ENCODE measurements at places on chromosomes 6 and 20.

GRCh38 chr6:117509021-117509420 lies 26.5 kb downstream of the DCBLD1 start:
- no peak for DNase-seq

DNA sequence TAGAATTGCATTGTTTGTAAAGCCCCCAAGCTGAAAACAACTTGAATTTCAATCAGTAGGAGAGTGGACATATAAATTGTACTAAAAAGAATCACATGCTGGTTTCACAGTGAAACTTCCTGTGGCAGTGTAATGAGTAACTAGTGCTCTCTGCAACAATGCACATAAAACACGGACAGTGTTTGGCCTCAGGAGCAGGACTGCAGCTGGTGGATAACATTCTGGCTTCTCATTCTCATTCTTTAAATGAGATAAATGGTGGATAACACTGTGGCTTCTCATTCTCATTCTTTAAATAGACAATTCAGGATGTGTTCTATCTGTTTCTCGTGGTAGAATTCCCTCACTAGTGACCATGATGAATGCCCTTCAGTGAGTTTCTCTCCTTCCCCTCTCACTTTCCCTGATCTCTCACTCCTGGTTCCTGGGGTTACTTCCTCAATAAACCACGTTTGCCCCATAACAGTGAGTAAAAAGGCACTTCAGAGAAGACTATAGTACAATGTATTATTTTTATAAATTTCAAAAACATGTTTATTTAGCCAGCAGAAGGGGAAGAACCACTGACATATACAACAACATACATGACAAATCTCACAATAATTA lies 59.9 kb downstream of the SLC22A2 start:
- no peak for DNase-seq

GRCh38 chr6:2959909-2960719 lies 11.3 kb downstream of the SERPINB6 start:
- DNase-seq: peak; percentile 92

GRCh38 chr20:51206032-51206662 lies 183.2 kb upstream of the KCNG1 start:
- DNase-seq: no peak

- DNase-seq: no peak
Measured at GRCh38 chr6:40037271-40037670, 103.0 kb upstream of the MOCS1 start.

DNA sequence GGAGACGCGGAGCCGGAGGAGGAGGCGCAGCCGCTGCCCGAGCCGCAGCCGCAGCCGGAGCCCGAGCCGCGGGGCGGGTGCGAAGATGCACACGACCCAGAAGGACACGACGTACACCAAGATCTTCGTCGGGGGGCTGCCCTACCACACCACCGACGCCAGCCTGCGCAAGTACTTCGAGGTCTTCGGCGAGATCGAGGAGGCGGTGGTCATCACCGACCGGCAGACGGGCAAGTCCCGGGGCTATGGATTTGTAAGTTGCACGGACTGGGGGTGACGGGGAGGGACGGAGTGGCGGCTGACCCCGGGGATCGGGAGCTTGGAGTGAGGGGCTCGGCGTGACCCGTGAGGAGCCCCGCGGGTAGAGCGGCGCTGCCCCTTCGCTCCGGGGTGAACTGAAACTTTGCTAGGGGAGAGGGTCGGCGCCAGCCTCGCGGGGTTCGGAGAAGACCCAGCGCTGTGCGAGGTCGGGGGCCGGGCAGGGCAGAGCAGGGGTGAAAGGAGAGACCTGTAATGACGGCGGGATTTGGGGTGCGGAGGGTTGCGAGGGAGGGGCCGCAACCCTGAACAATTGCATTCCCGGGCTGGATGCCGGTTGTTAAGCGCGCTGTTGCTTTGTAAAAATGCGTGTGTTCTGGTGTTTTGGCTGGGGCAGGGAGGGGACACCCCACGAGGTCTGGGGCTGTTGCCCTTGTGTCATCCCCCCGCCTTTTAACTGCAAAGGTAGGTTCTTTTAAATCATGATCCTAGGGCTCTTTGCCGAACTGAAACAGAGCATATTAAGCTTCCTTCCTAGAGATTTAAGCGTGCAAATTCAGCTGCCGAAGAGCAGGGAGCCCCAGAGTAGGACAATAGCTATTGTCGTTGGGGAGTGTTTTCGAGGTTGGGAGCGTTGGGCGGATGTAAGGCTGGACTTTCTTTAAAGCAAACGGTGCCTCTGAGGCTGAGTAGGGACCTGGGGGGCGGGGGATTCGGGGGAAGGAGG lies 628 bp downstream of the RBM24 start:
- peak; percentile 34 for DNase-seq

- no peak for DNase-seq
Measured at GRCh38 chr6:63537201-63537958, 34.9 kb upstream of the LOC128125822 start.

- peak; percentile 86 for DNase-seq
Measured at GRCh38 chr6:31952140-31952805, 6.4 kb downstream of the CFB start.

DNA sequence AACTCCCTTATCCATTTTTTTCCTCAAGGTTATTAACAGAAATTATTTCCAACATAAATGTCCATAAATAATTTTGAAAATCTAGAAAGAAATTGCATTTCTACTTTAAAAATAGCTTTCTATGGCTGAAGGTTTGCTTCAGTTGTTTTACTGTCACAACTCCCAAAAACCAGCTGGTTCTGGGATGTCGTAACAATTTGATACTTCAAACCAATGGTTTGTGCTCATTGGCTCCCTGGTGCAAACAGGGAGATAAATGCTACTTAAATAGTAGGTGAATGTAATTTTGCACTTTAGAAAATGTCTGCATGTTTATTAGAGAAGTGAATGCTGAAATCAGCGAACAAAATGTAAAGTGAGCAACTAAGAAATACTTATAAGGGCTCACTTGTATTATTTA lies 31.1 kb downstream of the LAMA2 start:
- no peak for DNase-seq

DNA sequence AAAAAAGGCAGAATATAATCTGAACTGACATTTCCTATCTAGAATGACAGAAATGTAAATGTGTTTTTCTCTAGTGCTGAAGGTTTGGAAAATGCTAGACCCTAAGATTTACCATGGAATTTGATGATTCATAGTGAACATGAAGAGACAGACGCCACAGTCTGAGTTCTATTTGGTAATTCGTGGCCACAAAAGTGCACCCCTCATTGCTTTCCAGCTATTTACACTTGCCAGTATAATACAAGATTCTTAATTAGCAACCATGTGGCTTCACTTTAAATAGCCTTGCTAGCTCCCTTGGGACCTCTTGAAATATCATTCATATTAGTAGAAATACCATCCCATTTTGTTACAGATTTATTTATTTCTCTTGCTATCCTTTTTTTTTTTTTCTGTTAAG lies 636.8 kb downstream of the PRKN start:
- no peak for DNase-seq

DNA sequence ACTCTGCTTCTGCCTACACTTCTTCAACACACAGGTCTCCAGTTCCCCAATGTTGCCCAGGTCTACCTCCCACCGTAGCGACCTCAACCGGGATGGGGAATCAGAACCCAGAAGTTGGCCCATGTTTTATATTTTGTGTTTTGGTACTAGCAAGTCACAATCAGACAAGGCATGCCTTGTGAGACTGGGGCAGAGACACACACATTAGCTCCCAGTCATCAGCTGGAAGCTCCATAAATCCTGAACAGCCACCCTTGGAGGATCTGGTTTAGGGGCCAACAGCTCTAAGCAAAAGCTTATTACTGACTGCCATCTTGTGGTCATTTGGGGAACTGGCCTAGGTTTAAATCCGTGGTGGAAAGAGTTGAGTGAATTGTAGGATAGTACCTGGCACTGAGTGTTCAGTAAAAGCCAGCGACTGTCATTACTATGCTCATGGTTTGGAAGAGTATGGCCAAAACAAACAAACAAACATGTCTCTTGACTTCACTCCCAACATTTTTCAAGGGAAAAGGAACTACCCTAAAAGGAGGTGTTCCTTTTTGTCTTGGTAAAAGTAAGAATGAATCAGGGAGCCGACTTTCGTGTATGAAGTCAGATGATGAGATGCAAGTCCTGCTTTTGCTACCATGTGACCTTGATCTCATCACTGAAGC lies 40.5 kb downstream of the PIM1 start:
- peak; percentile 74 for DNase-seq

DNA sequence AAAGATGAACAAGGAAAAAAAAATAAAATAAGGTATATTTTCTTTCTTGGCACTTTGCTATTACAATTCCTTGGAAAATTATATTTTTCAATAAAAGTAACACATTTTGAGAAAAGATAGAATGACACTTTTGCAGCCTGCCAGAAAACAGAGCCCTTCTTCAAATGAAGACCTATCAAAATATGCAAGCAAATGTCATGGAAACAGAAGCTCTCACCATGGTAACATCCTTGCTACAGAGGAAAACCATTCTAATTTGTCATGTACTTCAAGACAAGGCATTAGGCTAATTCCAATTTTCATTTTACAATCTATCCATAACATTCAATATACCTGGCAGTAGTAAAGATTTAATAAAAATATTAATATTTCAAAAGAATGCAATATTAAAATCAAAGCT lies 177.9 kb downstream of the RNGTT start:
- no peak for DNase-seq

GRCh38 chr6:144159742-144160141 lies 9.4 kb downstream of the STX11 start:
- no peak for DNase-seq

DNA sequence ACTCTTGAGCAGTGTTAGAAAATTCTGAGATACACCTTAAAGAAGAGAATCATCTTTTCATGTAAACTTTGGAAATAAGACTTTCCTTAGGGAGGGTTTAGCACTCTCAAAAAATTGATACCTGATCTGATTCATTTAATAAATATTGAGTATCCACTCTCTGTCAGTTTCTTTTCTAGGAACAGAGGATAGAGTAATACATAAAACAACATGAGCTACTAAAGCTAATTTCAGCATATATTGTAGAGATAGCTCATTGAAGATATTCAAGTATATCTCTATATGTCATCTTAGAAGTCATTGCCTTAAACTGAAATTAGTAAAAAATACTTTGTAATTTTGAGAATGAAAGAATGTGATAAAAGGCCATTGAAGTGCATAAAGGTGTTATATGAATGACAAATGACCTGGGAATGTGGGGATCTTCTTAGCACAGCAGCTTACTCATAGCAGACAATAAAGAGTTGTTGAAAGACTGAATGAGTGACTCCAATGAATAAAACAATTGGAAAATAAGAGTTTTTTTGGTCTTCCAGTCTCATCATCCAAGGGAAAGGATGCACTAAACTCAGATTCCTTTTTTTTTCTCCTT lies 29.2 kb downstream of the RHAG start:
- DNase-seq: no peak

GRCh38 chr6:36874443-36875249 lies at the start of gene PPIL1:
Gene PPIL1, minus strand, starts transcription at chr6:36874803. Its CDS starts 31 bp downstream, at chr6:36874772.
- peak; percentile 95 for DNase-seq

GRCh38 chr6:170279977-170280688 lies 10.7 kb downstream of the DLL1 start:
- peak; percentile 92 for DNase-seq

- no peak for DNase-seq
Measured at GRCh38 chr20:34201531-34201930, 39.7 kb upstream of the ASIP start.

GRCh38 chr6:3081960-3082359 lies 13.7 kb downstream of the RIPK1 start:
- DNase-seq: no peak

GRCh38 chr6:40855168-40855880 lies 183.7 kb downstream of the UNC5CL start:
- no peak for DNase-seq

GRCh38 chr6:49909563-49909962 lies 43.2 kb upstream of the CRISP1 start:
- DNase-seq: no peak

GRCh38 chr20:11675920-11676629 lies 241.6 kb upstream of the BTBD3 start:
- DNase-seq: no peak

GRCh38 chr6:152775428-152775827 lies 24.8 kb downstream of the VIP start:
- DNase-seq: no peak

DNA sequence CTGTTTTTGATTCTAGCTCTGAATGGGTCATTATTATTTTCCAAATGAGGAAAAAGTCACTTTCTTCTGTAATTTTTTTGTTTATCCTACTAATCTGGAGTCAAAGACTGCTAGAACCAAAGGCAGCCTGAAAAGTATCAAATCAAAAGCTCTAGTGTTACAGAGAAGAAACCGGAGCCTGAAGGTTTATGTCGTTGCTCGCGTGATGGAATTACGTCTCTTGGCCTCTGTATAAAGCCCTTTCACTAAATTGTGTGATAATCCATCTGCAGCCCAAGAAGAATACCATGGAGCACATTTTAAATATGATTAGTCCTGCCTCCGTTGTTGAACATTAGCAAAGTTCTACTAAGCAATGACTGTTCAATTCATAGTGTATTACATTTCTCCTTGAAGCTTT lies 738.6 kb downstream of the C6orf118 start:
- DNase-seq: no peak

GRCh38 chr6:110509617-110510241 lies 33.3 kb upstream of the SLC22A16 start:
- DNase-seq: peak; percentile 19

- DNase-seq: peak; percentile 83
Measured at GRCh38 chr6:31620586-31621319, at the start of gene PRRC2A. Gene PRRC2A, plus strand, starts transcription at chr6:31620715. Its CDS starts 2,075 bp downstream, at chr6:31622790.

- no peak for DNase-seq
Measured at GRCh38 chr6:2264932-2265331, 19.5 kb upstream of the GMDS start.

GRCh38 chr6:97863697-97864096 lies 580.7 kb upstream of the MMS22L start:
- DNase-seq: no peak

DNA sequence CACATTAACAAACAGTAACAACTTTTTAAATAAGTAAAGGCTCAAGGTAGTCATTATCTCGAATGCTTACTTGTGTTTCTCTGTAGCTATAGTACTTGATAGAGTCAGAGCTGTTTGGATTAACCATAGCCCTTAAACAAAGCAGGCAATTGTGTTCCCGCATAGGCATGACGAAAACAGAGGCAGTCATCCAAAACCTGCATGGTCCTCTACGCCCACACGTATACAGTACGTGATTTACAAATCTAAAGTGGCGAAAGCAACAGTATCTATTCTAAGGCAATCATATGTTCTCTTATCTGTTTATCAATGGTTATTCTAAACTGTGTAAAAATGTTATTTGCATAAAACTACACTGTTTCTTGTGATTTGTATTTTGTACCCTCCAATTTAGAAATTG lies 31.8 kb downstream of the HFE start:
- no peak for DNase-seq

DNA sequence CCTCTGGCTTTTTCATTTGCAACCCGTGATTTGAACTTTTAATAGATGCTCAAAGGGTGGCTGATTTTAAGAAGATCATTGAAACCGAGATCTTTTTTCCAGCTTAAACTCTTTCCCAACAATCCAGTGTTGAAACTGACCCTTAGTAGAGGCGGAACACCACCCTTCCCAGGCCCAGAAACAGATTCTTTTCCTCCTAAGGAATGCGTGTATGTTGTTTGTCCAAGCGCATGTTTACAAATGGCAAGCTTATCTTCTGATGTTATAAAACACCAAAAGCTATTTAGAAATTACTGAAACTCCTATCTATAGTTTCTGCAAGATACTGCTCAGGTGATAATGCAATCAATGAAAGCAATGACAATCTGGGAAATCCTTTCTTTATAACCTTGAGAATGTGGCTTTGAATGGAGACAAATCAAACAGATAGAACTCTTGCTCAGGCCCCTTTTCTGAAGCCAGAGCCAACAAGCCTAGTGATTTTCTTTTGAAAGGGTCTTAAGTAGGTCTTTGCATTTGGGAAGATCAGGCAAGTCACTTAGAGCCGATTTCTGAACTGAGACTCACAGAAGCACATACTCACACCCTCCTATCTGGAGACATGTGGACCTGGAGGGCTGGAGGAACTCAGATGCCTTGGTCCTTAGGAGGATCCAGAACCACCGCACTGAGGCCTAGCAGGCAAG lies 9.1 kb downstream of the BANF2 start:
- DNase-seq: no peak

All from hepatic stellate cell (primary cell).